ENCODE measurements at places on chromosomes 3 and 15. TPM values are rescaled to one million over a fixed set of nuclear protein-coding genes. Genes with fewer than 3 reads are reported as not detected.

Gene MAP2K1
- 10.1 TPM for total RNA-seq

GRCh38 chr3:135226057-135226456 lies 431.0 kb downstream of the EPHB1 start:
- H3K4me1 ChIP-seq = no peaks in the 10 kb centered on the region
- no peaks in the 10 kb centered on the region for H3K27me3 ChIP-seq
- no peak for DNase-seq

DNA sequence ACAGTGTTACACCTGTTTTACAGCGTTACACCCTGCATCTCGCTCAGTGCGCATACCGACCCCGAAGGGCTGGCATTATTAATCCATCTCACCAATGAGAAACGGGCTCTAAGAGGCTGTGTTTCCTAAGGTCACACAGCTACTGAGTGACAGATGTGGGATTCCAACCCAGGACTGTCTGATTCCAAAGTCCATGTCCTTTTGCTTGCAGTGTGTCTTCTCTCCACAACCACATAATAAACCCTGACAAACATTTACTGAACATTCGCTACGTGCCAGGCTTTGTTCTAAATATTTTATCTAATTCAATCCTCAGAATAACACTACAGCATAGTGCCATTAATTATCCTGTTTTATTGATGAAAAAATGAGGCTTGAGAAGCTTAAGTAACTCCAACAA lies 79.1 kb downstream of the RAB11A start:
- H3K27me3 ChIP-seq = no peaks in the 10 kb centered on the region
- no peaks in the 10 kb centered on the region for H3K4me1 ChIP-seq
- H3K36me3 ChIP-seq = no peaks in the 10 kb centered on the region
- no peak overlapping the region for H3K4me3 ChIP-seq

- no peaks in the 10 kb centered on the region for H3K27me3 ChIP-seq
- H3K36me3 ChIP-seq = no peaks in the 10 kb centered on the region
- no peaks in the 10 kb centered on the region for H3K4me1 ChIP-seq
- DNase-seq = peak; percentile 76
- H3K27ac ChIP-seq = no peak overlapping the region
These were observed 28.0 kb downstream of the KLHDC8B start for GRCh38 chr3:49199239-49199899.

DNA sequence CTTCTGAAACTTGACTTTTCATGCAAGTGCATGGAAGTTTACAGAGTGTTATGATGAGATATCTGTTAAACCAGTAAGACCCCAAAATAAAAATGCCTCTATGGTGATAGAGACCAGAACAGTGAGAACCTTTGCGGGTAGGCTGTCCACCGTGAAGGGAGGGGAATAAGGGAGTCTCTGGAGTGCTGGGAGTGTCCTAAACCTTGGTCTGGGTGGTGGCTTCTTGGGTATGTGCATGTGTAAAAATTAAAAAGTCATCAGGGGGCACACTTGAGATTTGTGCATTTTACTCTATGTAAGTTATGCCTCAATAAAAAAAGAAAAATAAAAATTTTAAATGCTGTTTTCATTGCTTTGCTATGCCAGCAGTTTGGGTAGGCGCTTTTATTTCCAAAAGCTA lies 38.2 kb upstream of the BNC1 start:
- H3K4me1 ChIP-seq = no peaks in the 10 kb centered on the region
- H3K27me3 ChIP-seq = no peaks in the 10 kb centered on the region
- H3K4me3 ChIP-seq = no peak overlapping the region
- H3K27ac ChIP-seq = no peak overlapping the region

- DNase-seq = no peak
- H3K27ac ChIP-seq = no peak overlapping the region
- H3K36me3 ChIP-seq = no peaks in the 10 kb centered on the region
- no peaks in the 10 kb centered on the region for H3K4me1 ChIP-seq
These were observed 100.9 kb upstream of the HACD2 start for GRCh38 chr3:123685780-123686179.

All from pancreas (tissue), 10 donors.